ENCODE measurements at places on chromosomes 2 and 18. TPM values are rescaled to one million over a fixed set of nuclear protein-coding genes. Genes with fewer than 3 reads are reported as not detected.

Gene TBR1
- not detected for total RNA-seq

Gene TSPYL6
- total RNA-seq = not detected

Gene GRB14
- total RNA-seq = 5.2 TPM

Gene SERPINB13
- not detected for total RNA-seq

Gene PDCD1
- not detected for total RNA-seq

Gene GCG
- total RNA-seq = not detected

Gene SERPINB4
- 0.17 TPM for total RNA-seq

Gene GAL3ST2
- 0.28 TPM for total RNA-seq

Gene STPG4
- total RNA-seq = 0.12 TPM

Gene SCN1A
- not detected for total RNA-seq

Gene LINC00305
- not detected for total RNA-seq

Gene MEIS1
- 2.6 TPM for total RNA-seq

Gene TRAPPC12
- 67.0 TPM for total RNA-seq

Gene UGT1A3
- total RNA-seq = 0.13 TPM

Gene TMEM178A
- total RNA-seq = 0.14 TPM

Gene OLA1
- total RNA-seq = 121 TPM

Gene FSHR
- total RNA-seq = not detected

Gene DHRS9
- total RNA-seq = 3.2 TPM

Gene KCNK3
- total RNA-seq = 1.5 TPM

Gene MTCL1
- total RNA-seq = 55.8 TPM

Gene CXCR1
- not detected for total RNA-seq

Gene CD28
- not detected for total RNA-seq

Gene SMARCAL1
- total RNA-seq = 20.8 TPM

Gene DOK6
- total RNA-seq = not detected

Gene RASGRP3
- total RNA-seq = 1.5 TPM

Gene ADGRF3
- 0.09 TPM for total RNA-seq

Gene GPATCH11
- total RNA-seq = 9.2 TPM

Gene GALNT14
- total RNA-seq = 52.7 TPM

Gene MGAT4A
- 1.2 TPM for total RNA-seq

Gene TACR1
- 0.09 TPM for total RNA-seq

Gene SERPINB11
- total RNA-seq = not detected

Gene SEPTIN2
- 265 TPM for total RNA-seq

Gene MROH2A
- 0.10 TPM for total RNA-seq

Gene M1AP
- total RNA-seq = not detected
